ENCODE measurements at places on chromosomes 5 and 9.
A peak's percentile ranks its signal among the peaks of the same experiment; 100 is the strongest.

DNA sequence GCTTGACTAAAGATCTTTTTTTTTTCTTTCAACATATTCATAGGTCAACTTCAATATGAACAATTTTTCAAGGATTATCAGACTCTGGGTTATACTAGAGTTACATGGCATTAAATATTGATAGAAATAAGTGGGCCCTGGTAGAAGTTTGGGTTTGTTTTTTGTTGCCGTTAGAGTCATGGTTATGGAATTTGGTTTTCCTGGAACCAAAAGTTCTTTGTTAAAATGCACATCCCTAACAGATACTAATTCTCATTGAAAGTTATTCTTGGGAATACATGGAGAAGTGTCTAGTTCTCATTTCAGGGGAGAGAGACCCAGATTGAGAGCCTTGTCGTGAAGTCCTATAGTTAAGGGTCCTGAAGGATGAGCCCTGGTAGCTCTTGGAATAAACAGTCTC lies 124.9 kb downstream of the FGF1 start:
- no peak for DNase-seq

DNA sequence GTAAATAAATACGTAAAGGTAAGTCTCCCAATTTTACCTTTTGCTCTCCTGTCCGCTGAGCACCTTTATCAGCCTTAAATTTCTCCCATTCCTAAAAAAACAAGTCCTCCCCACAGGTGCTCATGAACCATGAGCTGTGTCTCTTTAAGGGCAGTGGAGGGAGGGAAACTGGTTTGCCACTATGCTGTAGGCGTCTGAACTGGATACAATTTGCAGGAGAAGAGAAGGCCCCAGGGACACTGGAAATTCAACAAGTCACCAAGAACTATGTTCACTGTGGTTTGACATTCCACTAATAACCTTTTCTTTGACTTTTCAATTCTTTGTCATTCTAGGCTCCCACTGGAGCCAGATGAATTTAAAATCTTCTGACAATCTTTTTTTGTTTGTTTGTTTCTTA lies 72.2 kb downstream of the LHFPL2 start:
- no peak for DNase-seq

DNA sequence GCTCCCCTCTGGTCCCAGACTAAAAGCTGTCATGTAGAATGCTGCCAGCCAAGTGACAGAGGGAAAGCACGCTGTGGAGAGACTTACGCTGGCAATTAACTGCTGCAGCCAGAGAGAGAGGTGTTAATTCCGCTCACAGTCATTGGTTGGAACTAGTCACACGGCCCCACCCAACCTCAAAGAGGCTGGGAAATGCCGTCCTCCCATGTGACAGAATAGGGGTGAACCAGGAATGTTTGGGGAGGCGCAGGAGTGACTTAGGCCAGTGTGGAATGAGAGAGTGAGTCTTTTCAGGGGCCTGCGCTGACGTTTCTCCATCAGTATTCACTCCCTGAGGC lies 87.6 kb downstream of the AMBP start:
- no peak for DNase-seq

DNA sequence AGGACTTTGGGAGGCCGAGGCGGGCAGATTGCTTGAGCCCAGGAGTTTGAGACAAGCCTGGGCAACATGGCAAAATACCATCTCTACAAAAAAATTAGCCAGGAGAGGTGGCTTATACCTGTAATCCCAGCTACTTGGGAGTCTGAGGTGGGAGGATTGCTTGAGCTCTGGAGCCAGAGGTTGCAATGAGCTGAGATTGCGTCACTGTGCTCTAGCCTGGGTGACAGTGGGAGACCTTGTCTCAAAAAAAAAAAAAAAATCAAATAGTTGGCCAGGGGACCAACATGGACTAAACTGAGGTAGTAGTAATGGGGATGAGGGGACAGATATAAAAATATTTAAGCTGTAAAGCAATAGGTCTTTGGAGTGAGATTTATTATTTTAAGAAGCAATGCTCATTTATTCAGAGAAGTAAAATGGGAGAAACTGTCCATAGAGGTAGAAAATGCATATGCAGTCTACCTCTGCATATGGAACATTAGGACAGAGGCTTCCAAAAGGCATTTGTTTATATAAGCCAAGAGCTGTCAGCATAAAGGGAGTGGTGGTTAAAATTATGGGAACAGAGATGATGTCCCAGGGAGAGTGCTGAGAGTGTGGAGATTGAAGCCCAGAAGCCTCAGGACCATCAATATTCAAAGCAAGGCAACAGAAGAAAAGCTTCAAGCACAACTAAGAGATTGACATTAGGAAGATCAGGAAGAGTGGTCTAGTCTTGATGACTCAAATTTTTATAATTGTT lies 98.1 kb downstream of the UBE2R2 start:
- DNase-seq = no peak

GRCh38 chr5:23727271-23727670 lies 219.9 kb downstream of the PRDM9 start:
- DNase-seq = no peak

- no peak for DNase-seq
These were observed 61.4 kb downstream of the UGCG start for GRCh38 chr9:111957856-111958631.

- DNase-seq = peak; percentile 76
These were observed 50.1 kb upstream of the SMAD5 start for GRCh38 chr5:136082390-136083193.

DNA sequence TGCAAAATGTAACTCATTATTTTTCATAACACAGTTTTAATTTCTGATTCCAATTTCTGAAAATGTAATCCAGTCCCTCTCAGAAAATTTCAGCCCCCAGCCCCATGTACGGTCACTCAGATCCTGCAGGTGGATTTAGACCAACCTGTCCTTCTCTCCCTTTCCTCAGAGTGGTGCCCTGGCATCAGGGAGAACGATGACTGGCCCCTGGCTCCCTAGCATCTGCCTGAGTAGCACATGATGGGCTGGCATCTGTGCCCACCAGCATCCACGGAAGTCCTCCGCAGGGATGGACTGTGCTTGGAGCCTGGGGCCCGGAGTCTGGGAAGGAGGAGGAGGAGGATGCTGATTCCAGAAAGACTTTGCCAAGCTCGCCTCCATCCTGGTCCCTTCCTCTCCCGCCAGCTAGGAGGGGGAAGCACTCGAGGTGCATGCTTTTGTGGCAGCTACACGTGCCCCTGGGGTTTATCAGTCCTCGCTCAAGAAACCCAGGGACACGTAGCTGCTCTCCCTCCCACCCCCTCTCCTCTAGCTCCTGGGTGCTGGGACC lies 54.4 kb upstream of the RUFY1 start:
- DNase-seq = no peak

DNA sequence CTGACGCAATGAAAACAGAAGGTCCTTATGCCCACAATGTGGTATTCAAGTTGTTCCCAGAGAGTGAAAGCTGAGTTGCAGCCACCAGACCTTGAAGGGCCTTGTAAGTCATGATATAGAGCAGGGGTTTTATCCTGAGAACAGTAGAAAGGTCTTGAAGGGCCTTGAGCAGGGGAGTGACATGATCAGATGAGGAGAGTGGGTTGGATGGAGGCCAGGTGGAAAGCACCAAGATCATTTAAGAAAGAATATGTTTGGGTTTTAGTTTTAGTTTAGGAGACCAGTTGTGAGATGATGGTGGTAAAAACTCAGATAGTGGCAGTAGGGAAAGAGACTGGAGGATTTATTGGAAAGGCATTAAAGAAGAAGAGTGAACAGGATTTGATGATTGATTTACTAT lies 5.9 kb downstream of the ITGA2 start:
- no peak for DNase-seq

DNA sequence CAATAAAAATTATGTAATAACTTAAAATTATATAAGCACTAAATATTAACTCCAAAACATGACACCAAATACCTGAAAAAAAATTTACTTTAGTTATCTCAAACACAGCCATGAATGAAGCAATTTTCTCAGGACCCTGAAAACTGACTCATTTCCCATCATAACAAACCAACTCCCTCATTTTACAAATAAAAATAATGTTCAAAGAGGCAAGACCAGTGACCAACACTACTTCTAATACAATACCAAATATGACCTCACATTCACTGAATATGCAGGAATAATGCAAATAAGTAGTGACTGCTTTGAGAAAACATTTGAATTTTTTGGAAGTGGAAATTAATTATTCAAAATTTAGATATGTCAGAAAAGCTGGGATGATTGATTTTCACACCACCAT lies 21.6 kb downstream of the FBLL1 start:
- DNase-seq = no peak

GRCh38 chr5:68406767-68407241 lies 191.2 kb downstream of the PIK3R1 start:
- peak; percentile 35 for DNase-seq

DNA sequence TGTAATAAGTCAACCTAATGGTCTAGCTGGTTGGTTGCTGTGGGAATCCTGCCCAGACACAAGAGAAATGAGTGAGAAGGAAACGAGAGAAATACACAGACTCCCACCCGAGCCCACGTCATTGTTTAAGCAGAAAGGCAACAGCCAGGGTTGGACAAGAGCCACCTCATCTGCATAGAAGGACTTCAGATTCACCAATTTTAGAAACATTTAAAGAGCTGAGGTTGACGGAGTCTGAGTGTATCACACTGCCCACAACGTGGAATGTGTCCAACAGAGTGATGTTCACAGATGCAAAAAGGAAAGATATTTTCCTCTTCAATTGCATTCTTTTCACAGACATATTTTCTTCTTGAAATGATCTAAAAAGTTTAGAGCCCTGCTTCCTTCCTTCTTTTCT lies 349.5 kb downstream of the AGTPBP1 start:
- DNase-seq = no peak

DNA sequence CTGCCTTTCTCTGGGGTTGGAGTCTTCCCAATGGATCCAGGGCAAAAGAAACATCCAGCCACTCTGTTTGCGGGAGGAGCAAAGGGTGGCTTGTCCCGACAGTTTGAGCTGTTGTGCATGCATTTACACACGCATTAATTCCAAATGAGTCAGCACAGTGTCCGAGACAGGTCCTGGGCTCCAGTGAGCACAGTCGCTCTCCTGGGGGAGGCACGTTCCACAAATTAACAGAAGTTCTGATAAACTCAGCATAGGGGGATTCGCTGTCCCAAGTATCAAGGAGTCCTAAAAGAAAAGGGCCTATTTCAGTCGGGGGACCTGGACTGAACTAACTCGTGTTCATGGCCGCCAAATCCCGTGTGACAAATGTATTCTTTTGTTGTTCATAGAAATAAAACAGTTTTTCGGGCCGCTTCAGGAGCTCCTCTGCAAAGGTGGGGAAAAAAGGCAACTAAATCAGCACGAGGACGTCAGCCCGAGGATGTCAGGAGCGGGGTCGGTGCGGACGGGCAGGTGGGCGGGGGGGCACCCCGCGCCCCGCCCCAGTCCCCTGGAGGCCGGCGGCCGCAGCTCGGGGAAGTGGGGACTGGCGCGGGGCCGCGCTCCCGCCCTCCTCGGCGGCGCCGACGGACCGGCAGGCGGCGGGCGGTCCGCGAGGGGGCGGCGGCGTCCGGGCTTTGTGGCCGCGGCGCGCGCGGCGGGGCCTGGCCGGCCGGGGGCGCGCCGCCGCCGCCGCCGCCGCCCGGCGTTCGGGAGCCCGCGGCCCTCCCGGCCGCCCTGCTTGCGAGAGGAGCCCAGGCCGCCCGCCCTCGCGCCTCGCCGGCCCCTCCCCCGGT lies at the start of gene MSANTD3:
TSS of gene MSANTD3 (plus strand) at position 614 of the 836 bp plus-strand sequence. CDS start 14,796 bp downstream, outside the sequence.
- peak; percentile 86 for DNase-seq

DNA sequence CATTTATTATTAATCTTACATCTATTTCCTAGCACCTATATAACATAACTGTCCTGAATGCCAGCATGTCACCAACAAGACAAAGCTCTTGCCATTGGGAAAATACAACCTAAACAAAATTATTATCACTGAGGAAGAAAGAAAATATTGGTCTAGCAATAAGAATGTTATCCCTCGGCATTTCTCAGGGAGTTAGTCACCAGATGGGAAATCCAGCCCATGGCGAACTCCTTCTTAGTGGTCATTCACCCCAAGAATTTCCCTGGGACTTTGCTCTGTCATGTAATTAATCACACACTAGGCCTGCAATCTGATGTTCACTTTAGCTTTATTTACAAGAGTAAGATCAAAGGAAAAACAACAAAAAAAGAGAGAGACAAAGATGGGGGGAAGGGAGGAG lies 56.1 kb upstream of the TAS2R1 start:
- DNase-seq = no peak

DNA sequence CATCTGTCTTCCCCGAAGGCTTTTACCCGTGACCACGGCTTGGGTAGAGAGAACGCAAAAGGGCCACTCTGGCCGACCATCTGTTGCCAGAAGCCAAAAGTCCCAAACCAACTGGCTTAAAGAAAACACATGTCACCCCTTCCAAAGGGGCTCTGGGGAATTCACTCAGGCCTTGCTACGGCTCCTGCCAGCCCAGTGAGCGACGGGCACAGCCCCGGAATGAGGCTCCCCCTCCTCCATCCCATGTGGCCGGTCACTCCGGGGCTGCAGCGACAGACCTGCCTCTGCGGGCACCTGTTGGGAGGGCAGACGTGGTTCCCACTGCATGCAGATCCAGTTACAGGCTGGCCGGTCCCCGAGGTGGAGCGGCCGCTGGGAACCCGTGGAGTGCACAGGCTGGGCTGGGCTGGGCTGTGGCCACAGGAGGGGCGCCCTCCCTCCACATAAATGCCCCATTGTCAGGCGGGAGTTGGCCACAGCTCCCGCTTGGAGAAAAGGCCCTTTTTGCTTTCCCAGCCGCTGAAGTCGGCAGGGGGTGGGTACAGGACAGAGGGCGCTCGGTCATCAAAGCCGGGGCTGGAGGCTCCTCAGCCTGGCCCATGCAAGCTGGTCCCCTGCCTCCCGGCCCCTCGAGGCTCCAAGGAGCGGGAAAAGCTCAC lies 19.9 kb downstream of the NOTCH1 start:
- DNase-seq = peak; percentile 83

GRCh38 chr5:170536525-170536924 lies 32.7 kb downstream of the KCNIP1 start:
- no peak for DNase-seq

DNA sequence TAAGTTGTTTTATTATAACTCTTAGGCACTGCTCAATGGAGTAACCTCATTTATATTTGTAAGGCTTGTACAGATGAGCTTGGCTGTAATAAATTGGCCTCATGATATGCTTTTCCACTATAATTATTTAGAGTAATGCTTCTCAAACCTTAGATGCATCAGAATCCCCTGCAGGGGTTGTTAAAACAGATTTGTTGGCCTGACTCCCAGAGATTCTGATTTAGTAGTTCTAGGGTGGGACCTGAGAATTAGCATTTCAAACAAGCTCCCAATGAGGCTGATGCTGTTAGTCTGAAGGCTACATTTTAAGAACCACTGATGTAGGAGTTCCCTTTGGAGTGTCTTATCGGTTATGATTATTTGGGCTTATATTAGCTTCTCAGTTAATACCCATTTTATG lies 38.2 kb upstream of the ARSB start:
- DNase-seq = no peak

All from retina (tissue), 1 donor.